ENCODE measurements at places on chromosomes 3 and 15. TPM values are rescaled to one million over a fixed set of nuclear protein-coding genes. Genes with fewer than 3 reads are reported as not detected.

Gene IFT122
- polyA plus RNA-seq: 5.1 TPM

Gene CGNL1
- polyA plus RNA-seq: not detected

Gene CADM2
- not detected for polyA plus RNA-seq

DNA sequence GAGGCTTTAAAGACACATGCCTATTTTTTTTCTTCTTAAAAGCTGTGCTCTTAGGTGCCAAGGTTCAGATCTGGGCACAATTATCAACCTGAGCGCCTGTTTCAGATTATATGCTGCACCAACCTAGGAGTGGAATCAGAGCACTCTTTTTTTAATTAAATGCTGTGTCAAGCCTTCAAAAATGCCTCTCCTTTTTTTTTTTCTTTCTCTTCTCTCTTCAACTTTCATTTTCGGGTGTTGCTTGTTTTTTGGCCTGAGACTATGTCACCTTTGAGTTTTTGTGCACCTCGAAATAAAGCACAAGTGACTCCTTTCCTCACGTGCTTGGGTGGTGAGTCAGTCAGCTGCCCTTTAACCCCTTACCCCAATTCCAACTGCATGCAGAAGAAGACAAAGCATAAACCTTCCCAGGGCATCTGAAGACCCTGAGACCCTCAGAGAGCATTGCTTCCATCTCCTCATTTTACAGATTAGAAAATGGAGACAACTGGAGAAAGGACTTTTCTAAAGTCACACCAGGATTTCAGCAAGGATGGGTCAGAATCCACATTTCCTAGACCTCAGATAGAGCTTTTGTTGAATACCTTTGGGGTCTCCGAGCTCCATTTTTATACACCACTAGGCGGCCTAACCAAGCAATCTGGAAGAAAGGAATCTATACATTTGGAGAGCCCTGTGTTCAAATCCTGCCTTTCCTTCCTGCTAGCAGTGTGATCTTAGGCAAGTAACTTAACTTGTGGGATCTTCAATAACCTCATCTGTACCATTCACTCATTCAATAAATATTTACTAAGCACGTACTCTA is 631 bp upstream of the PRICKLE2 start:
- no peak for DNase-seq
- H3K4me3 ChIP-seq: peak overlapping the region; percentile 65
- peaks cover 5% of the 10 kb centered on the region for H3K27me3 ChIP-seq
- no peaks in the 10 kb centered on the region for H3K36me3 ChIP-seq
- H3K4me1 ChIP-seq: no peaks in the 10 kb centered on the region

- H3K36me3 ChIP-seq: peaks cover 2% of the 10 kb centered on the region
- no peak for DNase-seq
- H3K27ac ChIP-seq: peak overlapping the region; percentile 99
- H3K4me1 ChIP-seq: peaks cover 48% of the 10 kb centered on the region
- peak overlapping the region; percentile 98 for H3K4me3 ChIP-seq
These were observed 365 bp upstream of the PDCD6IP start for GRCh38 chr3:33798113-33798417.

GRCh38 chr3:20154928-20155327 is 31.1 kb downstream of the SGO1 start:
- H3K36me3 ChIP-seq: no peaks in the 10 kb centered on the region
- H3K4me3 ChIP-seq: no peak overlapping the region
- no peak for DNase-seq
- H3K4me1 ChIP-seq: peaks cover 10% of the 10 kb centered on the region
- no peak overlapping the region for H3K27ac ChIP-seq

Data from naive B cell (primary cell).